Stimulated activated CD4-positive, alpha-beta T cell treated with anti-CD3 and anti-CD28 coated beads, Interleukin-15, amount 100 ng/mL, for 24 hours (primary cell): ENCODE measurements at places on chromosomes 4 and X.

GRCh38 chr4:123415977-123416376, 19.4 kb downstream of the SPRY1 start:
- peak; percentile 62 for DNase-seq

DNA sequence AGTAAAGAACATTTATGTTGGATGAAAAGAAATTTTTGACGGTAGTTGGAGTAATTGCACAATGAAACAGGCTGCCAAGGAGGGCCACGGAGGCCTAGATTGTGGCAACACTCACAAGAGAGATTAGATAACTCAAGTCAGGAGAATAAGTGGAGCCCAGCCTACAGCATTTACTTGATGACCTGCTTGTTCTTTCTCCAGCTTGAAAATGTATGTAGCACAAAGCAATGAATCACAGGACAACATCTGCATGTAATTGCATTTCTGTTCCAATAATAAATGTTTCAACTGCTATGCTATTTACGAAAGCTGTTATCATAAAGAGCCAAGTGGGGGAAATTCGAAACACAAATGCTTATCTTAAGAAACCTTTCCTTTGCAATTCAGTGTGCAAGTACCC, 221.2 kb upstream of the MID1 start:
- no peak for DNase-seq

GRCh38 chr4:117515921-117516320, 430.5 kb upstream of the TRAM1L1 start:
- DNase-seq: no peak

DNA sequence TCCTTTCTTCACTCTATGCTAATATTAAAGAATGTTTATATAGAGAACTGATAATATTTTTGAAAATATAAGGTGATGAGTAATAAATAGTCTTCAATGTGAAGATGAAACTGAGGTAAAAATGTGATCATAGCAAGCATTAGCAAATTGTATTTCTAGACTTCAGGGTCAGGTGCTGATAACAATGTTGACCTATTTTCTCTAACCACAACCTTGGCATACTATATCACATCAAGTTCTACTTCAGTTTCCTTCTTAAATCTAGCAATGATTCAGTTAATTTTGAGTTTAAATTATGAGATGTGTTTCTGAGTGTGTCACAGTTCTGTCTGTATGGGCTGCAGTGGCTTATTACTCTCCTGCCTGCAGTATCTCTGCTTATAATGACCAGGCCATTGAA, 209.4 kb downstream of the RAPGEF2 start:
- DNase-seq: no peak

- DNase-seq: no peak
Observed at GRCh38 chr4:39037491-39037825, 5.2 kb upstream of the TMEM156 start.

GRCh38 chr4:24070117-24070516, 180.3 kb upstream of the PPARGC1A start:
- no peak for DNase-seq

DNA sequence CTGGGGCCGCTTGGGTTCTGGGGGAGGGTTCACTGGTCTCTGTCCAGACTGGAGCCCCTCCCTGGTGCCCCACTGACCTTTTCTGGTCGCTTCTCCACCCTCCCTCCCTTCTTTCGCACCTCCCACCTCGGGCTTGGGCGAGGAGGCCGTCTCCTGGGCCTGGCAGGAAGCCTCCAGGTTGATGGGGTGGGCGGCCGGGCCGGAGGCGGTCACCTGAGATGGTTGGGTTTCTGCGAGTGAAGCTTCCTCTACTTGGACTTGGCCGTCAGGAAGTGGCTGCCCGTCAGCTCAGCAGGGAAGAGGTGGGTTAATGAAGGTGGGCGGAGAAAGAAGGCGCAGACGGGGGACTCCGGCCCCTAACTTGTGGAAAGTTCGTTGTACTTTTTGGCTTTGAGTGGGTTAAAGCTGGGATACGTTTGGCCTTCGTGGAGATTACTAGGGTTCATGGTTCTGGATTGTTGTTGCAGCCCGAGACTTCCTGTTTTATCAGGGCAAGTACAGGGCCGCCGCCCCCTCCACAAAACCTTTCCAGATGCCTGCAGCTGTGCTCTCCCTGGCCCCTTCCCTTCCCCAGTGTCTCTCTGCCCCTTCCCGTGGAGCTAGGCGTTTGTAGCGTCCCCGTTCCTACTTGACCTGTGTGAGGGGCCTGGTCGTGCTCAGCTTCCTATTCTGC, 1.2 kb downstream of the AKAP17A start:
- DNase-seq: peak; percentile 34

- no peak for DNase-seq
Observed at GRCh38 chr4:8422327-8422726, 18.2 kb downstream of the ACOX3 start.

DNA sequence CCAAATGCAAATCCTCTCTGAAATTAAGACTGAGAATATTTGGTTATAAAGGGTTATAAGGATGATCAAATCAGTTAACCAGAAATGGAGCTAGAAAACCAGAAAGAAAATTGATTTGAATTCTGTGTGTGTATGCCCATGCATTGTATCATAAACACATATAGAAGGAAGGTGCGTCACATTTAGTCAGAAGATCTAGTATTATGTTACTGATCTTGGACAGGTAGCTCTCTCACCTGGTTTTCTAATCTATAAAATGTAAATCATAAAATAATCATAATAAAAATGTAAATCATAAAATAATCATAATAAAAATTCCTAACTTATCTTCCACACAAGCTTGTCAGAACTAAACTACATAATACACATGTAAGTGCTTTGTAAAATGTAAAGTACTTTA, 78.8 kb downstream of the BMP3 start:
- no peak for DNase-seq

DNA sequence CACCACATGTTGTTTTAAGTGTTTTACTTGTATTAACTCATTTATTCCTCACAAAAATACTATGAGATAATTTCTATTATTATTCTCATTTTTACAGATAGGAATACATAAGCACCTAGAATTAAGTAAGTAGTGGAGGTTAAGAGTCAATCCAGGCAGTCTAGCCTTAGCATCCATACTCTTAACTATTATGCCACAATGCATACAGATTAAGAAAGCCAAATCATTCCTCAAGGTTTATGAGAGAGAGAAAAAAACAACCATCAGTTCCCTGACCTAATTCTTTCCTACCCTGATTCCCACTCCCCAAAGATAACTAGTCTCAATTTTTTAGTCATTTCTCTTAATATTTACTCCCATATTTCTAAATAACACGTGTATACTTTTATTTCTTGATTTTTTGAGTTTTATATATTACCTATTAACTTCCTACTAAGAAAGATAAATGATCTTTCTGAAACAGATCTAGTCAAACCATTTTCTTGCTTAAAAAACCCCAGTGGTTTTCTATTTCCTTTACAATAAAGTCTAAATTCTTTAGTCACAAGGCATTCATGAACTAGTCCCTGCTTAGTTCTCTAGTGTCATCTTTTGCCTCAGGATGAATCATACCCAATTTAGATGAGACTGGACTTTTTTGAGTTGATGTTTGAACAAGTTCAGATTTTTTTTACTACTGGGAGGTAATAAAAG, 16.0 kb downstream of the UBA6 start:
- DNase-seq: no peak

GRCh38 chrX:68717663-68718442, 70.4 kb downstream of the STARD8 start:
- no peak for DNase-seq

DNA sequence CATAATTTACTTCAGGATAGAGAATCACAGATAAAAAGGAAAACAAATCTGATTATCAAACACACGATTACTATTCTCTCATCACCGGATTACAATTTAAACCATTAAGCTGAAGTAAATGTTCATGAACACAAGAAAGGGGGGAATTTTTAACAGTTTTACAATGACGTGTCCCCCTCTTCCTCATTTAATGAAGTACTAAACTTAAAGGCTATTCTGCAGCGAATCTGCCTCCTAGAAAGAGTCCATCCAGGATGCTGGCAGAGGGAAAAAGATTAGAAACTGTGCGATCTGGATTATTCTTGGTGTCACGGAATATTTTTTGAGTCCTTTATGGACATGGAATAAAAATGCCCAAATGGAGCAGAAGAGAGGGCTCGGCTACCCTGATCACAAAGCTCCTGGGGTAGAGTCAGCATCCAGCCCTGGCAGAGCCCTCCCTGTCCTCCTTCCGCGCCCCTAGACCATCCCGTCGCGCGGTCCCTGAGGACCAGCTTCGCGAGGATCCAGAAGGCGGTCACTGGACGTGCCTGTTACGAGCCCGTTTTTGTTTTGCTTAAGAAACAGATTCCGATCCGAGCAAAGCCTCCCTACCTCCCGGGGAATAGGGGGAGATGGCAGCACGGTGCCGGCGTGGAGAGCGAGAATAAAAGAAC, 1.2 kb downstream of the ELF2 start:
- no peak for DNase-seq
